ENCODE measurements at places on chromosomes 3 and 15. TPM values are rescaled to one million over a fixed set of nuclear protein-coding genes. Genes with fewer than 3 reads are reported as not detected.
A peak's percentile ranks its signal among the peaks of the same experiment; 100 is the strongest.

- no peak for DNase-seq
Measured at GRCh38 chr3:160927620-160928019, 171.6 kb downstream of the PPM1L start.

DNA sequence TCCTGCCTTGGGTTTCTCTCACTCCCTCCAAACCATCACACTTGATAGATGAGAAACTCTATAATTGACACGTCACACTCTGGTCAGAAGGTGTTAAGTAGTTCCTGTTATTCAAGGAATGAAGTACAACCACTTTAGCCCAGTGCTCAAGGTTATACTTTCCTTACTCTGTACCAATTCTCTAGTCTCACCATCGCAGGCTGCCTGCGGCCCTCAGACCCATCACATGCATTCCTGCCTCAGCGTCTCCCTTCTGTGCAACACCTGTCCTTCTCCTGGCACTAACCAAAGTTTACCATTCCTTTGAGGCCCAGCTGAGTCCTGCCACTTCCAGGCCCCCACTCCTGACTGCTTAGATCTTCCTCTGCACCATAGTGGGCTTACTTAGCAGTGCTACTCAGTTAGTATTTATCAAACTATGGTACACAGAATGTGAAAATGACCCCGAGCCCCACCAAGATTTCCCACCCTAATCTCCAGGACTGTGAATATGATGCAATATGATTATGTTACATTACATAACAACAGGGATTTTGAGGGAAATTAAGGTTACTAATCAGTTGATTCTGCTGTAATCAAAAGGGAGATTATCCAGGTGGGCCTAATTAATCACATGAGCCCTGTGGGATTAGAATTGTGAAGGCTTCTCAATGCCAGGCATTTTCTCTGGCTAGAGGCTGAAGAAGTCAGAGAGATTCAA is 36.2 kb downstream of the SPINK8 start:
- DNase-seq: no peak

- no peak for DNase-seq
Measured at GRCh38 chr3:126136428-126137220, 43.8 kb downstream of the ALDH1L1 start.

- DNase-seq: no peak
Measured at GRCh38 chr15:101232677-101233076, 19.2 kb downstream of the CHSY1 start.

- no peak for DNase-seq
Measured at GRCh38 chr3:133693821-133694220, 32.1 kb upstream of the TOPBP1 start.

Gene NPHP3
- 18.9 TPM for total RNA-seq

GRCh38 chr3:17119201-17120072 is 234.7 kb downstream of the PLCL2 start:
- DNase-seq: no peak

DNA sequence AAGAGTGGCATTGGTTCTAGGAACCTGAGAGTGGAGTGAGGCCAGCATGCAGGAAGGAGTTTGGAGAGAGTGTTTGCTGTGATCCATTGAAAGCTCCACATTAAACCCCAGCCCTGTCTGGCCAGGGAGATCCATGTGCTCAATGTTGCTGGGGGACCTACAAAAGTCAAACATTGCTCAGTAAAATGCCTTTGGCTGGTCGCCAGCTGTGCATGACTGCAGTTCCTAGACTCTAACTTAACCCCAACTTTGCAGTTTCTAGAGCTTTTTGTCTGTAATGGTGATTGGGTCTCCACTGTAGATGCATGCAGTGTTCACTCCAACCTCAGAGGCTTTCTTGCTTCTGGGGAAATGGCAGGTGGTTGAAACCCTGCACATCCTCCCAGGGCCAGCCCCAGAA is 99.7 kb upstream of the ABHD17C start:
- no peak for DNase-seq

GRCh38 chr3:136305879-136306278 is 55.7 kb downstream of the PCCB start:
- DNase-seq: peak; percentile 70

GRCh38 chr3:196219970-196220311 is 3.6 kb downstream of the SLC51A start:
- DNase-seq: peak; percentile 45

GRCh38 chr15:88301311-88301710 is 44.8 kb upstream of the NTRK3 start:
- DNase-seq: no peak

Gene C3orf22
- total RNA-seq: not detected

GRCh38 chr15:63502137-63502766 is 2.1 kb upstream of the USP3 start:
- DNase-seq: peak; percentile 21

GRCh38 chr3:151305060-151305774 is 11.4 kb downstream of the GPR87 start:
- peak; percentile 69 for DNase-seq

Gene OR4F6
- total RNA-seq: not detected

DNA sequence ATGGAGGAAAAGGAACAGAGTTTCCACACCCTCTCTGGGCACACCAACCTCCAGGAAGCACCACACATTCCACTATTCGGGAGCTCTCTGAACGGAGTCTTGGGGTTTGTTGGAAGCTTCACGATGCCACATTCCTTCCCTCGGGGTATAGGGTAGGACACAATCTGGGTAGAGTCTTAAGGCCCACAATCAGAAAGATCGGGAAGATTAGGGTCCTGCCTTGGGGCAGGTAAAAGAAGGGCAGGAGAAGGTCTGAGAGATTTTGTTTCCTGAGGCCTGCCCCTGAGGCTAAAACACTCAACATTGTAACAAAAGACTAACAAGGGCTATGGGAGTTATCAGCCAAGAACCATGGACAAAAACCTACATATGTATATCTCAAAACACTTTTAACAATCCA is 89.2 kb upstream of the RAP2B start:
- DNase-seq: no peak

DNA sequence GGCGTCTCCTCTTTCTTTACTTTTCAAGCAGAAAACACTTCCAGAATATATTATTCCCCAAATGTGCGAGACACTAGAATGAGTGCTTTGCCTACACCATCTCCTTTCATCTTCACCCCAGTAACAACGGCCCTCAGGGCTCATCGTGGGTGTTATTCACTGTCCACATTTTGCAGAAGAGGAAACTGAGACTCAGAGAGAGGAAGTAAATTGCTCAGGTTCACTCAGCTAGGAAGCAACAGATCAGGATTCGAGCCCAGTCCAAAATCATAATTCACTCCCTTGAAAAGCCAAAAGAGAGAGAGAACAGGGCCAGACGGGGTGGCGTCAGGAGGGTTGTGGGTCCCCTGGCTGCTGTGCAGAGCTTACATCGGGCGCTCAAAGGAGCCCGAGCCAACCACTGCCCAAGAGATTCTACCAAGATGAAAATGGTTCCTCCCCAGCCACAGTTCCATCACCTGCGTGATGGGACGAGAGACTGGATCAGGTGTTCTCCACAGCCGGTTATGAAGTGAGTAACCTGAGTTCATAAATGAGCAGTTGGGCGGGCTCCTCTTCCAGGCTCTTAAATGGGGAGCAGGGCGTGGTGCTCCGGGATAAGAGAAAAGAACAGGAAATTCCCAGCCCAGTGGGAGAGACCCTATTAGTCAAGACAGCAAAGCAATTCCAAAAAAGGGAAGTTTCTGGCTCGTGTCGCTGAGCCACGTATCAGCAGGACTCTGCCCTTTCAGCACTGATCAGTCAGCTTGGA is 48.6 kb upstream of the FLNB start:
- no peak for DNase-seq

Gene ZNF619
- total RNA-seq: 3.4 TPM

GRCh38 chr15:36954486-36954885 is 145.9 kb downstream of the MEIS2 start:
- DNase-seq: peak; percentile 2

GRCh38 chr3:3086239-3086638 is 23.9 kb downstream of the IL5RA start:
- DNase-seq: no peak

Gene DLG1
- 75.1 TPM for total RNA-seq

Gene ASB14
- total RNA-seq: not detected

Gene SCN11A
- total RNA-seq: 0.02 TPM

GRCh38 chr3:18419232-18419631 is 5.9 kb downstream of the SATB1 start:
- DNase-seq: no peak

Gene RPL4
- total RNA-seq: 6,637 TPM

Gene GOLGA6A
- total RNA-seq: not detected

- no peak for DNase-seq
Measured at GRCh38 chr3:37546876-37547275, 314.8 kb upstream of the CTDSPL start.

Gene CFAP100
- not detected for total RNA-seq

Gene IL17RB
- total RNA-seq: not detected

DNA sequence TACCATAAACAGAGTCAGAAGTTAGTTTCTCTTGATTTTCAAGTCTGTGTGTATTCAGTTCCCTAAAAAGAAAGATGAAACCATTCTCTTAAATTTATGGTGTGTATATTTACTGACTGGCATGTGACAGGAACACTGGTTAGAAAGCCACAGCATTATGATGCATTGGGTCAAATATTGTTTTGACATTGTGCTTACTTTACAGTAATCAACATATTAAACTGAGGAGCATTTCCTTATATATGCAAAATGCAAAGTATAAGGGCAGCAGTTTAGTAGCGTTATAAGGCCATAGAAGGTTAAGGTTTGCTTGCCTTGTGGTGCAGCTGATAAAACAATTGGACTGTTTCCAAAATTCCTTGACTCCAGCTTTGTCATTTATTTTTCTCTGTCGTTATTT is 72.9 kb downstream of the EPHA3 start:
- DNase-seq: no peak

Gene SETD2
- 35.3 TPM for total RNA-seq

DNA sequence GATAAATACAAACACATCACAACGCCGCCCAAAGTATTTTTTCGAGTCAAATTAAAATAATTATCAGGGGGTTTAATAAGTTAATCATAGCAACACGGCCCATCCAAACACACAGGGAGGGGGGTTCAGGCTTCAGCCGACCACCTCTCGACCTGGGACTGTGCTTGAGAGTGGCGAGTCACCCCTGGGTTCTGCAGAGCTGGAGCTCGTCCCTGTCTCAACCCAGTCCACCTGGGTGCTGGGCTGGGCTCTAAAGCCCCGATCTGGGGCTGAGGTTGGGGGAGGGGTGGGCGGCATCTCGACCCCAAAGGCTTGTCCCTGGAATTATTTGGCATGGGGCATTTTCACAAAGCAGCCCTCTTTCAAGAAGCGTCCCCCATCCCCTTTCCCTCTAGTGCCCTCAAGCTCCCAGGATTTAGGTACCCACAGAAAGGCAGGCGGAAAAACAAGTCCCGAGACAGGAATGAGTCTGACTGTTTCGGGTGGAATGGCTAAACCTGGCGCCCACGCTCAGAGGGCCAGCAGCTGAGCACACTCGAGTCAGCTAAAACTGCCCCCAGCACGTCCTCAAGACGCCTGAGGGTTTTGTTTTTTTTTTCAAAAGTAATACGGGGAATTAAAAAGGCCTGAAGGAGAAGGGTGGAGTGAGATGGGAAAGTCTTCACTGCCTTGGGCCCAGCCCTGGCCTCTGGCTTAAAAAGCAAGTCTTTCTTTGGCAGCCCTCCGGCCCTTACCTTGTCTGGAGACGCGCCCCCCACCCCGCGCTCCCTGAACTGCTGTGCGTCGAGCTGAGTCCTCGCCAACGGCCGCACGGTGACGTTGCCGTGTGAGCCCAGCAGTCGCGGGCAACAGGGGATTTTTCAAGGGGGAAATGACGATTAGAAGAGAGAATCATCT is 32.5 kb downstream of the NR2F2 start:
- DNase-seq: no peak

Gene SLC22A14
- total RNA-seq: not detected

DNA sequence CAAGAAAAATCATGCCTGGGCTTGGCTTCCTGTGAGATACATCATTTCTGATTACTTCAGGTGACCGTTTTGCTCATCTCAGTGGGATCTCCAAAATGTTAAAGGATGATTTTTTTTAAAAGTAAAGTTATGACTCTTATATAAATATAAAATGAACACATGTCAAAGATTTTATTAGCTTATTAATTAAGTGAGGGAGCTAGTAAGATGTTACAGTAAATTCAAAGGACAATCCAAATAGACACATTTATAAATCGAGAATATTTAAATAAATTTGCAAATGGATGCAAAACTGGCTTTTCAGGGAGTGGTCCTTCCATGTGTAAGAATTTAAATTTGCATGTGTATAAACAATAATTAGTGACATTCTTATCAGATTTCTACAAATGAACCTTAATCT is 87.0 kb downstream of the IQCH start:
- DNase-seq: no peak

DNA sequence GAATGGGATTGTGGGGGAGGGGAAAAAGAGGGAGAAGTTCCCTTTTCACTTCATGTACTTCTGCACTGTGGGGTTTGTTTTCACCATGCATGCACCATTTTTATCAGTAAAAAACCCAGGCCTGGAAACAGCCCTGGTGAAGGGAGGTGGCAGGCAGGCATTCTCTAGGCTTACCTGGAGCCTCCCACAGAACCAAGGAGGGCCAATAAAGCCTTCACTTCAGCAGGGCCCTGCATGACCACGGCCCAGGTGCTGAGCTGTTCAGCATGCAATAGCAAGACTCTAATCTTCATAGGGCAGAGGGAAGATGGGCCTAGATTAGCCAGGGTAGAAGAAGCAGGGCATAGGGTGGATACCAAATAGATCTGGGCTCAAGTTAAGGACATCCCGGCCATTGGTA is 49.6 kb downstream of the SCN5A start:
- no peak for DNase-seq

DNA sequence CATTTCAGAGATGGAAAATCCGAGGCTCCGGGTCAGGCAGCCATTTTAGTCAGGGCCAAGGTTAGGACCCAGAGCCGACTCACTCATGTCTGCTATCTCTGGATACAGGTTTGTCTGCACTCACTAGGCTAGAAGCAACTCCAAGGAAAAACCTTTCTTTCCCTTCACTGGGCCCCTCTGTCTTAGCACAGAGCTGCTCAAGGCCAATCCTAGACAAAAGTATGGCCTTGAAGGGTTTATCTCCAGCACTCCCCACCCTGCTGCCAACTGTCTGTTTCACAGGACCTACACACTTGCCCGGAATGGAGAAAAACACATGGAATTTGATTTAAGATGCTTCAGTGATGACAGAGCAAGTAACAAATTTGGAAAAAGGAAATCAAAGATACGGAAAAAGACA is 25.6 kb downstream of the ACAN start:
- DNase-seq: no peak

DNA sequence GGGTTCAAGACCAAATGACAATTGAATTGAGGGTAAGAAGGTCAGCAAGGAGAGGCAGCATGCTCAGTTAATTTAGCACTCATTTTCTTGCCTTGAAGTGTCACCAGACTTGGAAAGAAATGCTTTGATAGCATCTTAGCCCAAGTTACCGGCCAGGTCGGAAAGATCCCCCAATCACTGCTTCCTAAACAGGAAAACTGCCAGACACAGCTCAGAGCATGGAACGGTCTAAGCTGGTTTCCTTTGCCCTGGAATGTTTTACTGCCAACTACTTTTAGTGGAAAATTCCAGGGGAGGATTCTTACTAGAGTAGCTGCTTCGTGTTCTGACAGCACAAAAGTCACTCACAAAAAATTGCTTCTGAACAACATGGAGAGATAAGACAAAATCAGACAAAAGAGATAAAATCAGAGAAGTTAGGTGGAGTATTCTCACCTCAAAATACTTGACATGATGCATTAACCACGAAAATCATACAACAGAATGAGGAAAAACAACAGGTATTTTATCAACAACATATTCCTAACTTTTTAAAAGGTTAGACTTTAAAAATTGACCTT is 65.5 kb downstream of the CCR4 start:
- DNase-seq: no peak

- DNase-seq: no peak
Measured at GRCh38 chr3:37770938-37771918, 90.5 kb upstream of the CTDSPL start.

Data from SJCRH30 (cell line).